ENCODE measurements at places on chromosomes 5 and 9. TPM values are rescaled to one million over a fixed set of nuclear protein-coding genes. Genes with fewer than 3 reads are reported as not detected.
A peak's percentile ranks its signal among the peaks of the same experiment; 100 is the strongest.

The PLAC8L1 gene
- total RNA-seq, result not detected

The C9 gene
- not detected for total RNA-seq

The FOXI1 gene
- not detected for total RNA-seq

The EIF4E1B gene
- not detected for total RNA-seq

The CNTNAP3 gene
- not detected for total RNA-seq

The CA9 gene
- 81.7 TPM for total RNA-seq

The SPINK4 gene
- 29.5 TPM for total RNA-seq

The ACOT12 gene
- not detected for total RNA-seq

The FAM120A gene
- 192 TPM for total RNA-seq

The CCT5 gene
- total RNA-seq, result 116 TPM

The AK8 gene
- total RNA-seq, result not detected

The HABP4 gene
- 0.58 TPM for total RNA-seq

The NTNG2 gene
- total RNA-seq, result 7.6 TPM

The PHF24 gene
- total RNA-seq, result not detected

The TIFAB gene
- total RNA-seq, result not detected

- DNase-seq, result no peak
Measured at GRCh38 chr5:61084658-61085057, 77.6 kb downstream of the SMIM15 start.

DNA sequence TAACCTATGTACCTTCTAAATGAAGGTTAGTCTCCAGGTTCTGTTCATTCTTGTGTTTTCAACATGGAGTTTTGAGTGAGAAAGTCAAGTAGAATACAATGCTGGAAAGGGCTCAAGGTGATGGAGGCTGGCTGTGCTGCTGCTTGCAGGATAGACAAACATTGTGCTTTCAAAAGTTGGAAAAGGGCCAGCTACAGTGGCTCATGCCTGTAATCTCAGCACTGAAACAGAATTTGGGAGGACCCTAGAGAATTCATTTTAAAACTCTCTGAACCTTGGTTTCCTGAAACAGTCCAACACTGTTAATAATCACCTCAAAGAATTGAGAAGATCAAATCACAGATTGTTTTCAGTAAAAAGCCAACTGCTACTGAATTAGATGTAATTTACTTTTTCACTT is 15.4 kb upstream of the IARS1 start:
- no peak for DNase-seq

GRCh38 chr5:31385774-31386537 is 145.9 kb downstream of the DROSHA start:
- DNase-seq, result no peak

- no peak for DNase-seq
Measured at GRCh38 chr5:141095263-141095641, 837 bp downstream of the PCDHB2 start.

GRCh38 chr9:121472446-121472845 is 27.2 kb downstream of the GGTA1 start:
- no peak for DNase-seq

GRCh38 chr5:21802869-21803490 is 1050.2 kb downstream of the CDH12 start:
- no peak for DNase-seq

GRCh38 chr9:77912895-77913693 is 118.5 kb downstream of the GNAQ start:
- no peak for DNase-seq

DNA sequence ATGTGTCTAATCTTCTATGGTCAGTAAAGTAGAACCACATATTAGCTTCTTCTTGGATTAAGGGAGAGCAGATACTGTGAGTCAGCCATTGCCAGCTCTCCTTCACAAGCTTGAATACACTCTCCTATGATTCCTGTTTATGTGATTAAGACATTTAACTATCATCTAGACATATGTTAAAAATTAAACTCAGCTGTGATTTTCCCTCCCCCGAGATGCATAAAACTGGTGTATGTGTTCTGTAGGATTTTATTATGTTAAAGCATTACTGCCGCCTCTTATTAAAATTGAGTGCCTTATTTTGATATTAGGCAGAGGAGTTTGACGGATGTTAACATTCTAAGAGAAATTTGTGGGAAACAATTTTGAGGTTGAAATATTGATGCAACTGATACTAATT is 114.6 kb downstream of the ACTBL2 start:
- no peak for DNase-seq

DNA sequence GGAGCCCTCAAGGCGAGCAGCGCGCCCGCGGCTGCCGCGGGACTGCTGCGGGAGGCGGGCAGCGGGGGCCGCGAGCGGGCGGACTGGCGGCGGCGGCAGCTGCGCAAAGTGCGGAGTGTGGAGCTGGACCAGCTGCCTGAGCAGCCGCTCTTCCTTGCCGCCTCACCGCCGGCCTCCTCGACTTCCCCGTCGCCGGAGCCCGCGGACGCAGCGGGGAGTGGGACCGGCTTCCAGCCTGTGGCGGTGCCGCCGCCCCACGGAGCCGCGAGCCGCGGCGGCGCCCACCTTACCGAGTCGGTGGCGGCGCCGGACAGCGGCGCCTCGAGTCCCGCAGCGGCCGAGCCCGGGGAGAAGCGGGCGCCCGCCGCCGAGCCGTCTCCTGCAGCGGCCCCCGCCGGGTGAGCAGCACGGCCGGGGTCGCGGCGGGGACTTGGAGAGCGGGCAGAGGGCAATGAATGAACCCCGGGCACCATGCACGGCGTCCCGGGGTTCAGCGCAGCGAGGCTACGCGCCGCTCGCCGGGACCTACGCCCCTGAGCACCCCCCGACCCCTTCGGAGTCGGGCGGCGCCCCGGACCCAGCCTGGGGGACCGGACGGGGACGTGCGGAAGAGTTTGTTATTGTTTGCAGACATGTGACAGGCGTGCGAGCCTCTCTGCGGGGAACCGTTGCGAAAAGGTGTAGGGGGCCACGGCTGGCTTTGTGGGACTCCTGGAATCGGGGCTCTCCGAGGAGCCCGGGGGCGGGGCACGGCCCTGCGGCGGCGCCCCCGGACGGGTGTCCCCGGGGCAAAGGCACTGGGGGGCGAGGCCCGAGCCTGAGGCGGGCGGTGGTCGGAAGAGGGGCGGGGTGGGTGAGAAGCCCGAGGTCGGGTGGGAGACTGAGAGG is 553 bp downstream of the MAP3K1 start:
- peak; percentile 34 for DNase-seq

GRCh38 chr5:179323026-179323870 is 22.0 kb downstream of the ADAMTS2 start:
- DNase-seq, result no peak

DNA sequence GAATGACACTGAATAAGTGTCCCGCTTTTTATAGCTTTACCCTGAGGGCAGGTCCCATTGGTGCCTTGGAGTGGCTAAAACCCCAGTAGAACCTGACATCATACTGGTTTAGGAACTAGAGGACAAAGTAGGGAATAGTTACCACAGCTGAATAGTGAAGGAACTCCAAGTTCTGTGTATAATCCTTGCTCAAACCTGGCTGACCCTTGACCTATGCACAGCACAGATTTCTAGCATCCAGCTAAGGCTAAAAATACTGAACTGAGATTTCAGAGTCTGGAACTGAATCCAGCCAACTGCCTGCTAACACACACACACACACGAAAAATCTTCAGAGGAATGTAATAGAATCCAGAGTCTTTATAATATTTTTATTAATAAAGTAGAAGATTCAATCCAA is 50.8 kb downstream of the C5 start:
- DNase-seq, result no peak

GRCh38 chr9:78296201-78296892 is 578 bp upstream of the PSAT1 start:
- DNase-seq, result peak; percentile 75

DNA sequence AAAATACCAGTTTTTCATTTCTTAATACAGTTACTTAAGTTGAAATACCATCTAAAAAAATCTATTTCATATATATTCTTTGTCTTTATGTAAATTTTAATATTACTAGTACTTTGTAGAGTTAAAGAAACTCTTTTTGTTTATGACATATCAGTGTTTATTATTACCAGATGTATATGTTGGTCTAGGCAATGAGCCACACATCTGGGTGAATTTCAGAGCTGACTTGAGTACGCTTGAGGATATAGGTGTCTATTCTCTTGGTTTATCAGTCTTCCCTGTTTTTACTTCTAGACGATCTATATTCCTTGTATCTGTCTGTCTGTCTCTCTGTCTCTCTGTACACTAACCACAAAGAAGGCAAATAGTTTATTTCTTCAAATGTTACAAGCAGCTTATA is 2.9 kb downstream of the SMAD5 start:
- no peak for DNase-seq

- DNase-seq, result no peak
Measured at GRCh38 chr5:177067503-177067902, 19.2 kb upstream of the FGFR4 start.

DNA sequence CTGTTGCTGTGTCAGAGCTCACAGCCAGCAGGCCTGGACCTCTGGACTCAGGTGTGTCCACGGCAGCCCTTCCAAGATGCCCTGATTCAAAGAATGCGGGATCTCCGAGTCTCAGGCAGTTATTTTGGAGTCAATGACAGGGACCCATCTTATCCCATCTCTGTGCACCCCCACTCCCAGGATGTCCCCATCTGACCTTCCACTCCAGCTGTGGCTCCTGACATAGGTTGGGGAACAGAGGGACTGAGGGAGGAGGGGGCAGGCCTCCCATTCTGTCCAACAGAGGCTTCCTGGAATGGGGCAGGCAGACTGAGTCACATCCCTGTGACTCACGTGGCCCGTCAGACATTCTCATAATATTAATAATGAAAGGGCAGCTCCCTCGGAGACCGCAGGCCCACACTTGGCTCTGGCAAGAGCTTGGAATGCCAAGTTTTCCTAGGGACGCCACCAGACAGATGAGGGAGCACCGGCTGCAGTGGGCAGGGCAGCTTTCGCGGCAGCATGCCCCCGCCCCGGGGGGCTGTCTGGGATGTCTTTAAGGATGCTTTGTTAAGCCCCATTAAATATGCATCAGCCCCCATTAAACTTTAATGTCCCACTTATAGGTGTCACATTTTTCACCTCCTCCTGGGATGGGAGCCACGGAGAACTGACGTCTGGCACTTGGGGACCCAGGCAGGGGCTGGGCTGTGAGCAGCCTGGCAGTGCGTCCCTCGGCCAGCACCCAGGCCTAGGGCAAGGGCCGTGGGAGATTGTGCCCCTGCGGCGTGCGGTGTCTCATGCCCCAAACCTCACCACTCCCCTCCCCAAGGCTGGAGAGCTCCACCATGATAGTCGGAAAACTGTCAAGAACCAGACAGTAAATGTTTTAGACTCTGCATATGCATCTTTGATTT is 23.6 kb upstream of the FIBCD1 start:
- peak; percentile 31 for DNase-seq

DNA sequence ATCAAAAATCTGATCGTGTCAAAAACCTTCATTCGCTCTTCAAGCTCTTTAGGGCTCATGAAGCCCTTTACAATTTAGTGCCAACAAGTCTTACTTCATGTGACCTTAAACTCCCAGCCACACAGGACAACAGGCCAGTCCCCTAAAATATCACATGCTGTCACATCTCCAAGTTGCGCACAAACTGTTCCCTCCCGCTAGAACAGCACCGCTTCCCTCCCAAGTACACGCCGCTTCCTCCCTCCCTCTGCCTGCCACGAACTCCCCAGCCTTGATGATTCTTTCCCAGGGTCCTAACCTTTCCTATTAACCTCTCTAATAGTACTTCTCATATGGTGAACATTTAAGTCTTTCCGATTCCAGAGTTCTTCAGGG is 91.2 kb downstream of the TLE1 start:
- DNase-seq, result no peak

- no peak for DNase-seq
Measured at GRCh38 chr9:5518937-5519319, 8.6 kb downstream of the PDCD1LG2 start.

GRCh38 chr5:1133510-1134201 is 21.8 kb upstream of the SLC12A7 start:
- DNase-seq, result no peak

GRCh38 chr9:78620764-78621163 is 323.8 kb downstream of the PSAT1 start:
- DNase-seq, result no peak

- peak; percentile 75 for DNase-seq
Measured at GRCh38 chr5:53480416-53481158, at the start of gene FST. Gene FST (plus strand): TSS chr5:53480629. CDS start chr5:53480792, 163 bp downstream.

DNA sequence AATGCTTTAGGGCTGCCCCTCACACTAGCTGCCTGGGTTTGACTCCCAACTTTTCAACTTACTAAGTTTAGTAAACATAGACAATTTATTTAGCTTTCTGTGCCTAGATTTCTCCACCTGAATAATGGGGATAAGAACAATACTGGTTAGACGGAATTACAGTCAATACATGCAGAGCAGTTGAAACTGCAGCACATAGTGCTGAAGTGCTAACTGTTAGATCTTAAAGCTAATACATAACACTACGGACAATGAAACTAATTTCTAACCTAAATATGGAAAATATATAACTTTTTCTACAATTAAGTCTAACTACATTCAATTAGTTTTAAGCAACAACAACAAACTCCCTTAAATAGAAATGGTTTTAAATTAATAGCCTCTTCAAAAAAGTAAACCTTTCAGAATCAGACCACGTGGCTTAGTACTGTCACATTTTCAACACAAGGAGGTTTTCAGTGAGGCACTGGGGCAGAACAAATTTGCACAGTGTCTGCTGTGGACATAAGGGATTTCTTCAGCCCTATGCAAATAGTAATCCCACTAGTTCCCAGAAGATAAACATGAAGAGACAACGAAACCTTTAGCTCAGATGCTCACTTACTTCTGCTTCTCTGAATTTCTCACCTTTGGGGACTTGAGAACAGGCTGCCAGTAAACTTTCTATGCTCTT is 293.4 kb downstream of the EDIL3 start:
- DNase-seq, result no peak

GRCh38 chr5:109739741-109740728 is 50.3 kb downstream of the MAN2A1 start:
- peak; percentile 35 for DNase-seq

GRCh38 chr9:19629488-19629887 is 159.3 kb downstream of the SLC24A2 start:
- no peak for DNase-seq

GRCh38 chr5:123089914-123090660 is 1.0 kb downstream of the PRDM6 start:
- no peak for DNase-seq

DNA sequence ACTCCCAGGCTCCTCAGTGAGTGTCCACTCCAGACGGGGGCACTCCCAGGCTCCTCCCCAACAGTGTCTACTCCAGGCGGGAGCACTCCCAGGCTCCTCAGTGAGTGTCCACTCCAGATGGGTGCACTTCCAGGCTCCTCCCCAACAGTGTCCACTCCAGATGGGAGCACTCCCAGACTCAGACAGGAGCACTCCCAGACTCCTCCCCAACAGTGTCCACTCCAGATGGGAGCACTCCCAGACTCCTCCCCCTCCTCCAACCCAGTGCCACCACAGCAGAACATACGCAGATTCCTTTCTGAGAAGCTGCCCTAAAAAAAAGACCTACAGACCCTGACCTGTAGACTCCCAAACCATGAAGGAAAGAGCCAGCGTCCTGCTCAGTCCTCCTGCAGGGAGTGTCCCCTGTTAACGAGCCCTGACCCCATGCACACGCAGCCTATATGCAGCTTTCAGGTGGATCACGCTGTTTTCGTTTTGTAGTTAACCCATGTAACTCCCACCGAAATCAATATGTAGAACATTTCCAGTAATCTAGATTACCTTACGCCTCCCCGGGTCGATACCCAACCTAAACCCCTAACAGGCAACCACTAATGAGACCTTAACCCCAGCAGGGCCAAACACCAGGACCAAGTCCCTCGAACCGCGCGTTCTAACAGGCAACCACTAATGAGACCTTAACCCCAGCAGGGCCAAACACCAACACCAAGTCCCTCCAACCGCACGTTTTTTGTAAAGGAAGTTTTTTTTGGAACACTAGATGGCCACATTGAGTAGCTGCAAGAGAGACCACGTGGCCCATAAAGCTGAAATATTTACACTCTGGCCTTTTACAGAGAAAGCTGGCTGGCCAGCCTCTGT is 15.7 kb downstream of the PNPLA7 start:
- peak; percentile 87 for DNase-seq
